Astrocyte (in vitro differentiated cells and primary cell): ENCODE measurements at places on chromosomes 1 and 21. TPM values are rescaled to one million over a fixed set of nuclear protein-coding genes. Genes with fewer than 3 reads are reported as not detected.

DNA sequence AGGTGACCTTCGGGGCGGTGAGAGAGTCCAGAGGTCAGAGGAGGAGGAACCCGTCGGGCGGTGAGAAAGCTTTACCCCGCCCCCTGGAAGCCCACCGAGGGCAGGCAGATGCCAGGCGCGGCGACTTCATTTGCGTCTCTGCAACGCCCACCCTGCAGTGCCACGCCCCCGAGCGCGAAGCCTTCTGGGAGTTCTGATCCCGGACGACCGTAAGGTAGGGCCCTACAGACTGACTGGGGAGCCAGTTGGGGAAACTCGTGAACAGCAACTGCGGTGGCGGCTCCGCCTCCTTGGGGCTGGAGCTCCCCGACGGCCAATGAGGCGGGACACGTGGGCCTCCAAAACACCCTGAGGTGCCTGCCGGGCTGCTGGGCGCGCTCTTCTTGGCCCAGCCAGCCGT is 46.0 kb upstream of the EDARADD start:
- H3K36me3 ChIP-seq, result no peaks in the 10 kb centered on the region
- no peak overlapping the region for H3K4me3 ChIP-seq

DNA sequence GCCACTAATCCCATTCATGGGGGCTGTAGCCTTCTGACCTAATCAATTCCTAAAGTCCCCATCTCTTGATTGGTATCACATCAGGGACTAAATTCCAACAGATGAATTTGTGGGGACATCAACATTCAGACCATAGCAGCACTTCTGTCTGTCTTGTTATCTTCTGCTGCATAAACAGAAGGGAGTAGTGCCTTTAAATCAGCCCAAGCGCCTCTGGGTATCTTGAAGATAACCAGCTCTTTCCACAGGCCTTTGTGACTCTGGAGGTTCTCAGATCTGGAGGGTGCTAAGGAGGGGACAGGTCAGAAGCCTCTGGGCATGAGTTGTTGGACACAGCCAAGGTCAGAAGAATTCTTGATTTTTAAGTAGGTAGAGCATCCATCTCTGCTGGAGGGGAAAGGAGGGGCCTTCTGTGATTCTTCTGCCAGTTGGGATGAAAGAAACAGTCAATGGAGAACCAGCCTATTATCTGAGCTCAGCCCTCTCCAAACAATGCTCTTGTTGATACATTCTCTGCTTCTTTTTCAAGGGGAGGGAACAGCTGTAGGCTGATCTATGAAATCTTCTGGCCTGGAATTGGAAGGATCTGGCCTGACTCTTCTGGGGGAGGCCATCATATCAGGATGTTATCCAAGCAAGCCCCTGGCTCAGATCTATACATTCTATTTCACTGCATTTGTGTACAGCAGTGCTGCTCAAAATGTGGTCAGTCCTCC is 31.3 kb upstream of the LRIG2 start:
- no peak for DNase-seq
- peaks cover 18% of the 10 kb centered on the region for H3K4me1 ChIP-seq
- no peak overlapping the region for H3K4me3 ChIP-seq
- no peak overlapping the region for H3K27ac ChIP-seq
- no peaks in the 10 kb centered on the region for H3K36me3 ChIP-seq
- H3K27me3 ChIP-seq, result no peaks in the 10 kb centered on the region

DNA sequence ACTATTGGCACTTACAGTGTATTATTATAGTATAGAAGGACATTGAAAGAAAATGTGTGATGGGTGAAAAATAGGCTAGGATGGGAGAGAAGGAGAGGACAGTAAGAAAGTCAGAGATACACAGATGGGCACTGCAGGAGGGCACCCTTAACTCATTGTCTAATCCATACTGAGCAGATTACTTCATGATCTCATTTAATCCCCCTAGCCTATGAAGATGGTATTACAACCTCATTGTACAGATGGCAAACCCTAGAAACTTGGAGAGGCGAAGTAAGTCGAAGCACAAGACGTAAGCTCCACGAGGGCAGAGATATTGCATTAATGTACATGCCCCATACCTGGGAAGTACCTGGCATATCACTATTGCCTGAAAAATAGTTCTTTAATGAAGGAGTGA is 346.9 kb upstream of the DAB1 start:
- no peak overlapping the region for H3K27ac ChIP-seq
- no peaks in the 10 kb centered on the region for H3K36me3 ChIP-seq
- no peaks in the 10 kb centered on the region for H3K4me1 ChIP-seq

- peak; percentile 84 for DNase-seq
- no peaks in the 10 kb centered on the region for H3K4me1 ChIP-seq
- no peak overlapping the region for H3K27ac ChIP-seq
- H3K36me3 ChIP-seq, result no peaks in the 10 kb centered on the region
Measured at GRCh38 chr1:62725255-62725654, 37.1 kb upstream of the DOCK7 start.

- no peak overlapping the region for H3K4me3 ChIP-seq
- H3K36me3 ChIP-seq, result no peaks in the 10 kb centered on the region
- DNase-seq, result no peak
- no peak overlapping the region for H3K27ac ChIP-seq
Measured at GRCh38 chr1:53895421-53895820, 1.4 kb downstream of the DIO1 start.

GRCh38 chr1:218481116-218481775 is 136.1 kb downstream of the TGFB2 start:
- peaks cover 34% of the 10 kb centered on the region for H3K4me1 ChIP-seq
- no peaks in the 10 kb centered on the region for H3K36me3 ChIP-seq
- no peak overlapping the region for H3K4me3 ChIP-seq
- peak; percentile 77 for DNase-seq

DNA sequence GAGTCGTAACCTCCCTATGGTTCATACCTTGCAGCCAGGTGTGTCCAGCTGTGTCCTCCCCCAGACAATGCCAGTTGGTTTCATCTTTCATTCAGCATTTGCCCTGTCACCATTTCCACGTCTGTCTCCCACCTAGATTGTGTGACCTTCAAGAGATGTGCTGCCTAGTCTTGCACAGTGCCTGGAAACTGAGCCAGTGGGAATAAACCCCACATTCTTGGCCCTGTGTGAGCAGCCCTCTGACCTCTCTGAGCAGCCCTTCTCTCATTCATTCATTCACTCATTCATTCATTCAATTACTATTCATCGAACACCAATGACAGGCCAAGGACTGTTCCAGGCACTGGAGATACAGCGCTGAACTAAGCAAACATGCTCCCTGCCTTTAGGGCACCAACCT is 115.7 kb downstream of the GRIK3 start:
- no peaks in the 10 kb centered on the region for H3K4me1 ChIP-seq
- DNase-seq, result no peak
- no peaks in the 10 kb centered on the region for H3K27me3 ChIP-seq
- no peak overlapping the region for H3K4me3 ChIP-seq
- no peaks in the 10 kb centered on the region for H3K36me3 ChIP-seq
- no peak overlapping the region for H3K27ac ChIP-seq

DNA sequence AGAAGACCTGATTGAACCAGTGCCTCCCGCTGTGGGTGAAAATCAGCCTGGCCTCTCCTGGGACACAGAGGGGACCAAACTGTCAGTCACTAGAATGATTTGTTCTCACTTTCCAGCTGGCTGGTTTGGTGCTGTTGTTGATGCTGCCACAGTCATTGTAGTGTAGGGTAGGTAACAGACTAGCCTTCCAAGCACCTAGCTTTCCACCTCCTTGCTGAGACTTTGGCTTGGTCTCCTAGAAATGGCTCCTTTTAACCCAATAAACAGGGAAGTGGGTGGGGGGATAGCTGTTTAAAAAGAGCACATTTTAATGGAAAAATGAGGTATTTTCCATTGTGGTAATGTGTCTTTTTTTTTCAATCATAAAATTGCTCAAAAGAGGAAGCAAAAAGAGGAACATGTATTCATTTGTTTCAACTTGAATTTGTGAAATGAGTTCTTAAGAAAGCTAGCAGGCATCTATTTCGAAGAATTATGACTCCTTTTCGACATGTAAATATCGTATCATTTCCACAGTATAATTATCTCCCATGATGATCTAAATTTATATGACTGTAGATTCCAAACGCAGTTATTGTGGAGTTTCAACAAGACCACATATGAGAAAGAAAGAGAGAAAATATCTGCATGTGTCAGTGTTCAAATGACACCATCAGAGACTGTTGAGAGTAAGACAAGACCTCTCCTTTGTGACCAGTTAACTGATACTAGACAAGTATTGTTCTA is 190.1 kb downstream of the HLX start:
- H3K27ac ChIP-seq, result no peak overlapping the region
- H3K4me1 ChIP-seq, result no peaks in the 10 kb centered on the region
- no peak overlapping the region for H3K4me3 ChIP-seq
- no peaks in the 10 kb centered on the region for H3K36me3 ChIP-seq
- DNase-seq, result no peak

GRCh38 chr21:23017989-23018388 is 2019.8 kb downstream of the NCAM2 start:
- H3K27me3 ChIP-seq, result no peaks in the 10 kb centered on the region
- H3K36me3 ChIP-seq, result no peaks in the 10 kb centered on the region
- H3K4me1 ChIP-seq, result no peaks in the 10 kb centered on the region
- no peak overlapping the region for H3K4me3 ChIP-seq
- DNase-seq, result no peak

DNA sequence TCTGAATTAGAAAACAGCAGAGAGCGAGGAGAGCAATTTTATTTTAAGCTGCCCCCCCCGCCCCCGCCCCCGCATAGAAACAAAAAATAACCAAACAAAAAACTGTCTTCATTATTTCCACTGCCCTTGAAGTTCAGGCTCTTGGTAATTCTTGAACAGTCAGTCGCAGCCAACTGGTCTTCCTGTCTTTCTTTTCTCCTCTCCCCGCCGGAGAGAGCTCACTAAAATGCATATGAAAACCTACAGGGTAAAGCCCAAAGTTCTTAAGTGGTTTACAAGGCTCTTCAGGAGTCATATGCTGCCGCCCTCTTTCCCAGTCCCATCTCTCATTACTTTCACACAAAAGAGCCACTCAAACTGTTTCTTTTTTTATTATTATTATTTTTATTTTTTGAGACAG is 1.1 kb upstream of the ANKRD35 start:
- peaks cover 21% of the 10 kb centered on the region for H3K4me1 ChIP-seq
- H3K27ac ChIP-seq, result no peak overlapping the region
- H3K36me3 ChIP-seq, result no peaks in the 10 kb centered on the region
- H3K4me3 ChIP-seq, result no peak overlapping the region
- no peak for DNase-seq
- H3K27me3 ChIP-seq, result no peaks in the 10 kb centered on the region

DNA sequence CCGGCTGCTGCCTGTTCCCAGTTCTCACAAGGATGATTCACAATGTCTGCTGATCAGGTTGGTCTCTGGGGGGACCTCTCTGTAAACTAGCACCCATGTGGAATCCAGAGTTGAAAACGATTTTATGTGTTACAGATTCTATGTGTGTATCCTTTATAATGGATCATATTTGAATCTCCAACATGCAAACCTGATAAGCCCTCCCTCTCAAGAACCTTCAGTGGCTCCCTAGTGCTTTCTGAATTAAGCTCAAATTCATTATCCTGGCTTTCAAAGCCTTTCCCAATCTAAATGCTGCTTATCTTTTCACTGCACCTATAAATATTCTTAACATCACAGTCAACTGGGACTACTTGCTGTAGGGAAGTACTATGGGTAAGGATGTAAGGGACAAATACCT is 166.8 kb upstream of the USP24 start:
- no peaks in the 10 kb centered on the region for H3K36me3 ChIP-seq
- no peaks in the 10 kb centered on the region for H3K27me3 ChIP-seq
- no peak for DNase-seq
- H3K27ac ChIP-seq, result no peak overlapping the region

DNA sequence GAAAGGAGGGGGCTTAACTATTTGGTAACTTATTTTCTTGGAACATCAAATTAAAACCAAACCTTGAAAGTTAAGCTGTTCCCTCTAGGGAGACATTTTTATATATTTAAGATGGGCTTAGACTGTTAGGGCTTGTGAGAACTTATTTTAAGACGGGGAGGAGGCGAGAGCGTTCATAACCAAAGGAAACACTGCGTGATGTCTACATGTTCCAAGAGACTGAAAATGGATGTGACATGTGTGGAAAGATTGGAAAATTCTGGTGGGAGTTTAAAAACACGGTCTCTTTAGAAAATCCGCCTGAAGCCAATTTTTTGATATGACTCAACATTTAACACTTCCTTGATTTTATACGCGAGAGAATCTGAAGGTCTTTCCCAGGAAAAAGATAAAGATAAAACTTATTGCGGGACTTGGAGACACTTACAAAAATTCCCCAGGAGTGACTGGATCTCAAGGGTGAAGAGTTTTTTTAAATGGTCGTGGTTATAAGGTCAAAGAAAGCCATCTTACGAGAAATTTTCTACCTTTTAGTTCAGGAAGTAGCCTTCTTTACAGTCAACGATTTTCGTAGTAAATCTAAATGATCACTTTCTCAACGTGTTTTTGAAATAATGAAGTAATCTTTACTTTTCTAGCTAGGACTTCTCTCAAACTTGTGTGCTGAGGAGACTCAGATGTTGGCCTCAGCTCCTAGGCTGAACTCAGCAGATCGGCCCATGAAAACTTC is 828 bp downstream of the PNRC2 start:
- no peaks in the 10 kb centered on the region for H3K27me3 ChIP-seq
- peak; percentile 39 for DNase-seq
- H3K4me3 ChIP-seq, result peak overlapping the region; percentile 89
- peak overlapping the region; percentile 98 for H3K27ac ChIP-seq
- H3K36me3 ChIP-seq, result peaks cover 26% of the 10 kb centered on the region
- H3K4me1 ChIP-seq, result peaks cover 5% of the 10 kb centered on the region

- H3K27ac ChIP-seq, result no peak overlapping the region
- H3K4me1 ChIP-seq, result no peaks in the 10 kb centered on the region
- no peak for DNase-seq
- H3K4me3 ChIP-seq, result no peak overlapping the region
Measured at GRCh38 chr1:159970932-159971342, 16.9 kb upstream of the SLAMF9 start.

DNA sequence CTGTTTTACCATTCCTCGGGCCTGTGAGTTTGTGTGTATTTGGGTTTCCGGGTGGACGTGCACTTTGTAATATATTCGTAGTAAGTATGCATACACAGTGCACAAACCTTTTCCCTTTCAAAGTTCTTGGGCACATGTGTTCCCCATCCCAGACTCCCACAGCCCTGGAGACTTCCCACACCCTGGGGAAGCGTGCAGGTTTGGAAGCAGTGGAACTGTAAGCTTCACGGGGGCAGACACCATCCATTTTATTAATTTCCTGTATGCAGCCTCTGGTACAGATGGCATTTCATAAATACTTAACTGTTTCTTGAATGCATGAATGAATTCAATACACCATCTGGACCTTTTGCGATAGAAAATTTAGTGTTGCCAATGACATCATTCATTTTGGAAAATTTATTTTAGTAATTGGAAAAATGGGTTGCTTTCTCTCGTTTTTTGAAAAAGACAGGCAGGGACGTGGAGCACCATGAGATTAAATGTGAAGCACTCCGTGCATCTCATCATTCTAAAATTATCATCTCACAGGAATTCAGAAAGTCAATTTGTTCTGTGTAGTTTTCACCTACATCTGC is 10.8 kb downstream of the ETS2 start:
- no peak for DNase-seq
- H3K4me3 ChIP-seq, result no peak overlapping the region
- H3K27ac ChIP-seq, result no peak overlapping the region
- peaks cover 44% of the 10 kb centered on the region for H3K4me1 ChIP-seq
- peaks cover 74% of the 10 kb centered on the region for H3K36me3 ChIP-seq
- H3K27me3 ChIP-seq, result no peaks in the 10 kb centered on the region

GRCh38 chr1:232147215-232147614 is 482.7 kb downstream of the SIPA1L2 start:
- H3K4me1 ChIP-seq, result peaks cover 25% of the 10 kb centered on the region
- no peaks in the 10 kb centered on the region for H3K27me3 ChIP-seq
- H3K27ac ChIP-seq, result no peak overlapping the region
- H3K4me3 ChIP-seq, result no peak overlapping the region
- no peak for DNase-seq

The TMEM51 gene
- total RNA-seq, result 6.9 TPM in 2 replicates

The DNAJC28 gene
- 2.1 and 2.4 TPM in 2 replicates for total RNA-seq

The APCS gene
- not detected in 2 replicates for total RNA-seq

The INTS7 gene
- 14.7 and 14.9 TPM in 2 replicates for total RNA-seq

The FCRL1 gene
- not detected in 2 replicates for total RNA-seq

The CR1 gene
- total RNA-seq, result 0.09 and 0.14 TPM in 2 replicates

The MYBPH gene
- total RNA-seq, result not detected in 2 replicates

The C1QB gene
- not detected in 2 replicates for total RNA-seq
